ENCODE measurements at places on chromosomes 5 and 9. TPM values are rescaled to one million over a fixed set of nuclear protein-coding genes. Genes with fewer than 3 reads are reported as not detected.

SPATA31E1 gene
- not detected for polyA plus RNA-seq

OBP2B gene
- polyA plus RNA-seq: not detected

HNRNPAB gene
- polyA plus RNA-seq: 36.2 TPM

PHF2 gene
- polyA plus RNA-seq: 0.88 TPM

GRPEL2 gene
- 0.49 TPM for polyA plus RNA-seq

KIF24 gene
- 0.21 TPM for polyA plus RNA-seq

DNA sequence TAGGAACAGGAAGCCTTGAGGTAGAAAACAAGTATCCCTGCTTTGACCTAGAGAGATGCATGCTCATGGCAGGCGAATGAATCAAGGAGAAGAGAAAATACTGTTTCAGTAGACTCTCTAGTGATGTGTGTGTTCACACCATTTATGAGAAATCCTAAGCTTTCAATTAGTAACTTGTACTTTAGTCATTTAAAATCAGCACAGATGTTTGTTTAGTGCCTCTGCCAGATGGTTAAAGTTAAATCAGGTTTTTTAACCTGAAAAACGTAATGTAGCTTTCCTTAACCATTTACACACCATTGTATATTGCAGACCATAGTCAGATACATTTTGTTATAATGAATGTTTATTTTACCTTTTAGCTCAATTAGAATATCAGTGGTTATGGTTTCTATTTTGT lies 5.0 kb downstream of the TJP2 start:
- no peaks in the 10 kb centered on the region for H3K36me3 ChIP-seq
- no peak overlapping the region for H3K27ac ChIP-seq
- H3K27me3 ChIP-seq: peaks cover 20% of the 10 kb centered on the region
- no peak for DNase-seq
- H3K4me1 ChIP-seq: peaks cover 11% of the 10 kb centered on the region
- no peak overlapping the region for H3K4me3 ChIP-seq

GRCh38 chr5:167440846-167441245 lies 850.6 kb upstream of the WWC1 start:
- no peak for DNase-seq
- no peak overlapping the region for H3K27ac ChIP-seq
- H3K4me1 ChIP-seq: no peaks in the 10 kb centered on the region
- no peaks in the 10 kb centered on the region for H3K36me3 ChIP-seq
- H3K27me3 ChIP-seq: no peaks in the 10 kb centered on the region

GRCh38 chr5:50969151-50970031 lies 303.0 kb downstream of the PARP8 start:
- H3K27ac ChIP-seq: no peak overlapping the region
- no peak for DNase-seq
- peak overlapping the region; percentile 87 for H3K4me3 ChIP-seq
- peaks cover 21% of the 10 kb centered on the region for H3K36me3 ChIP-seq
- H3K27me3 ChIP-seq: peaks cover 69% of the 10 kb centered on the region
- peaks cover 49% of the 10 kb centered on the region for H3K4me1 ChIP-seq

- no peak overlapping the region for H3K27ac ChIP-seq
- H3K27me3 ChIP-seq: peaks cover 7% of the 10 kb centered on the region
- H3K4me3 ChIP-seq: no peak overlapping the region
- H3K4me1 ChIP-seq: no peaks in the 10 kb centered on the region
These were observed 324.0 kb downstream of the TLR4 start for GRCh38 chr9:118028225-118028624.

DNA sequence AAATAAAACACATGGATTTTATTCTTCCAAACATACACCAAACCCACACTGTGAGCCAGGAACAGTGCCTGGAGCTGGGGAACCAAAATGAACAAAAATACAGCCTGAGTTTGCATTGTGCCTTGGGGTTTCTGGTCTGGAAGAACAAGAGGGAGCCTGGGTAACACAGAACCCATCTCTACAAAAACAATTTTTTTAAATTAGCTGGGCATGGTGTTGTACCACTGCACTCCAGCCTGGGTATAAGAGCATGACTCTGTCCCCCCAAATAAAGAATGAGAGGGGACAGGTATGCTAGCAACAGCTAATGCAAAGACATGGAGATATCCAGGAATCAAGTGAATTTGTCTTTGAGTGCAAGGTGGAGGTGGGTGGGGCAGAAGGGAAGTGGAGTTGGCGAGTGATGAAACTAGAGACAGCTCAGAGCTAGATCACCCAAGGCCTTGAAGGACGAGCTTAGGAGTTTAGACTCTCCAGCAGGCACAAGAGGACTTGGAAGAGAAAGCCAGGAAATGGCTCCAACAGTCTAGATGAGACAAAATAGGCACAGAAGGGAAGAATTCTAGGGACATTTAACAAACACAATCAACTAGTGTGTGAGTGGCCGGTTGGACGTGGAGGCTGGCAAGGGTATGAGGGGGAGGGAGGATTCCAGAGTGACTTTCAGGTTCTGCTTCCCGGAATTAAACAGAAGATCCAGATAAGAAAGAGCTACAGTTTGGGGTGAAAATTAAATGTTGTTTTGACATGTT lies 47.4 kb downstream of the FNBP1 start:
- peaks cover 2% of the 10 kb centered on the region for H3K36me3 ChIP-seq
- H3K27me3 ChIP-seq: no peaks in the 10 kb centered on the region
- H3K4me3 ChIP-seq: peak overlapping the region; percentile 84
- H3K27ac ChIP-seq: peak overlapping the region; percentile 98
- no peak for DNase-seq

GRCh38 chr5:80346055-80346454 lies 26.3 kb downstream of the SPZ1 start:
- DNase-seq: peak; percentile 3
- H3K4me3 ChIP-seq: no peak overlapping the region
- no peaks in the 10 kb centered on the region for H3K36me3 ChIP-seq
- no peak overlapping the region for H3K27ac ChIP-seq

DNA sequence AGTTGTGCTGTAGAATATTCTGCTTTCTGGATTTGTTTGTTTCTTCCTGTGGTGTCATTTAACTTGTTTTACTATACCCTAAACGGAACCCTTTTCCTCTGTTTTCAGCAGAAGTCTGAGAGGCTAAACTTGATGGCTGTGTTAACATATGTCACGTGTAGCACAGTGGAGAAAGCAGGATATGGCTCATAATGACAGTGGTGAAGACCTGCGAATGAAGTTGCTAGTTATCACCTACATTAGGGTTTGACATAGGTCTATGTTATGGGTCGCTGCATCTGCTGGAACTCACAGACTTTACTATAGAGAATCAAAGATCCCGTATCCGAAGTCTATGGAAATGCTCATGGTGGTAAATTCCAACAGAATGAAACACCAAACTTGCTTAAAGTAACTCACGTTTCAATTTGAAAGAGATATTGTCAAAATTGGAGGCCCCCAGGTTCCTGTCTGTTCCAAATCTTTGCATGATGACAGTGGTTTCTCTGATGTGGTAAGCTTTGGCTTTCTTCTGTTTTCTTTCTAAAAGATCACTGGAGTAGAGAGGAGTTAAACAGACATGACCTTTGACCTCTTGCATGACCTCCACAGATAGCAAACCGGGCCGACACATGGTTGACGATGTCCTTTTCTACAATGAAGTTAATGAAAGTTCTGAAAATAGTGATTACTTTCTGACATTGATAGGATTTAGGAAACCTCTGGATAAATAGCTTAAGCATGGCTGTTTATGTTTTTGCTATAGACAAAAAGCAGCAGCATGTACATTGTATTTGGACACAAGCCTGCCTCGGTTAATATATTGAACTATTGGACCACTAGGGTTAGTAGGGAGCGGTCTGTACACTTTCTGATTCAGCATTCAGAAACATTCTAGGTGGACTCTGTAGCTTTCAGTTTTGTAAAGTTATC lies 3.1 kb upstream of the CATSPER3 start:
- H3K4me1 ChIP-seq: no peaks in the 10 kb centered on the region
- peaks cover 5% of the 10 kb centered on the region for H3K36me3 ChIP-seq
- no peak for DNase-seq
- no peaks in the 10 kb centered on the region for H3K27me3 ChIP-seq
- no peak overlapping the region for H3K27ac ChIP-seq

DNA sequence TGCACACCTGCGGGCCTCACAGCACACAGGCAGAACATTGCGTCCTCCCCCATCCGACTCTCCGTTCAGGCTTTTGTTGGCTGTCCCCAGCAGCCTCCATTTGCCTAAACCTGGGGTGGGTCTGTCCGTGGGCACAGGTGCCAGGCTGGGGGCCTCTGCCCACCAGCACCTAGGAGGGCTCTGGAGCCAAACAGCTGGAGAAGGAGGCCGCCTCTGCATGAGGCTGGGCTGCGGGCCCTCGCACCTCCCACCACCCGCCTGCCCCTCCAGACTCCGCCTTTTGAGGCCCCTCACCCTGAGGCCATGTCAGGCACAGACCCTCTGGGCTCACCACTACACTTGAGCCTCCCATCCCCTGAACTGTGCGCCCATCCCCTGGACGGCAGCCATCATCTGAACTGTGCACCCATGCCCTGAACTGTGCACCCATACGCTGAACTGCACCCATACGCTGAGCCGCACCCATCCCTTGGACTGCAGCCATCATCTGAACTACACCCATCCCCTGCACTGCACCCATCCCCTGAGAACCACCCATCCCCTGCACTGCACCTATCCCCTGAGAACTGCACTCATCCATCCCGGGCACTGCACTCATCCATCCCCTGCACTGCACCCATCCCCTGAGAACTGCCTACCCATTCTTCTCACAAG lies 98.0 kb upstream of the OTULINL start:
- no peaks in the 10 kb centered on the region for H3K27me3 ChIP-seq
- H3K4me3 ChIP-seq: no peak overlapping the region
- DNase-seq: no peak
- H3K27ac ChIP-seq: no peak overlapping the region
- H3K4me1 ChIP-seq: no peaks in the 10 kb centered on the region

GRCh38 chr5:52846182-52846842 lies 58.6 kb downstream of the ITGA1 start:
- H3K36me3 ChIP-seq: no peaks in the 10 kb centered on the region
- H3K27me3 ChIP-seq: no peaks in the 10 kb centered on the region
- no peak overlapping the region for H3K4me3 ChIP-seq
- no peaks in the 10 kb centered on the region for H3K4me1 ChIP-seq
- no peak overlapping the region for H3K27ac ChIP-seq

DNA sequence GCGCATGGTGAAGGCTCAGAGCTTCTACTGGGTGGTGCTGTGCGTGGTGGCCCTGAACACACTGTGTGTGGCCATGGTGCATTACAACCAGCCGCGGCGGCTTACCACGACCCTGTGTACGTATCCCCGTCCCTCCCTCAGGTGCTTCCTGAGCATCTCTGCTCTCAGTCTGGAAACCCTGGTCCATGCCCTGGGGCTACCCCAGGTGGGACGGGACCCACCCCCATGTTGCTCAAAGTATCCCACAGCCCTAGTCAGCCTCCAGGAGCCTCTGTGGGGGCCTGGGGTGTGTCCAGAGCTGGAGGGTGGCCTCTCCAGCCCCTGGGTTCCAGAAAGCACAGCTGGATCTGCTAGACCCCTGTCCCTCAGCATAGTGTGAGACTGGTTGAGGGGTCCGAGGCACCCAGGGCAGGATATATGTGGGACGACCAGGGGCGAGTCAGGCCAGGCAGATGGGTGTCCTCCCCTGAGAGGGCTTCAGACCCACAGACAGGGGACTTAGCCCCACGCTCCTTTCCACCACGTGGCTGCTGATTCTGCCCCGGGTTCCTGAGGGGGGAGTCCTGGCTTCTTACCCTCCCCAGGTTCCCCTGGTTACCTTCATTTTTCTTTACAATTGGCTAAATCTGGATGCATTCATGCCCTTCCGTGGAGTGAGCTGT lies 94.0 kb downstream of the CACNA1B start:
- H3K4me3 ChIP-seq: no peak overlapping the region
- peaks cover 53% of the 10 kb centered on the region for H3K27me3 ChIP-seq
- H3K27ac ChIP-seq: no peak overlapping the region
- H3K4me1 ChIP-seq: no peaks in the 10 kb centered on the region

DNA sequence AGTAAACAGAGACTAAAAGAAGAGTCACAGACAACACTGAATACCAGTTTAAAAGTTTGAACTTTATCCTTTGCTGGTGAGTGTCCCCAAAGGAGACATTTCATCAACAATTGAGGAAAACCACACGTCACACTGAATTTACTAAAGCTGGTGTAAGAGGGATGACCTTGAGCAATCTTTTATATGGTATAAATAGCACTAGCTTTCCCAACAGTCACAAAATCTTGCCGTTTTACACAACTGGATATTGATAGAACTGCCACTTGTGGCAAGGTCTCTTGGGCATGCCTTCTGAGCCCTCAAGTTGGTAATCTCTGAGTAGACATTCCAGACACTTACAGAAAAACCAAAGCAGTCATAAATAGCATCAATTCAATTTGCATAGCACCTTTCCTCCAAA lies 311.5 kb upstream of the TARS1 start:
- no peaks in the 10 kb centered on the region for H3K27me3 ChIP-seq
- no peak for DNase-seq
